ENCODE measurements at places on chromosomes 2 and 18.
A peak's percentile ranks its signal among the peaks of the same experiment; 100 is the strongest.

DNA sequence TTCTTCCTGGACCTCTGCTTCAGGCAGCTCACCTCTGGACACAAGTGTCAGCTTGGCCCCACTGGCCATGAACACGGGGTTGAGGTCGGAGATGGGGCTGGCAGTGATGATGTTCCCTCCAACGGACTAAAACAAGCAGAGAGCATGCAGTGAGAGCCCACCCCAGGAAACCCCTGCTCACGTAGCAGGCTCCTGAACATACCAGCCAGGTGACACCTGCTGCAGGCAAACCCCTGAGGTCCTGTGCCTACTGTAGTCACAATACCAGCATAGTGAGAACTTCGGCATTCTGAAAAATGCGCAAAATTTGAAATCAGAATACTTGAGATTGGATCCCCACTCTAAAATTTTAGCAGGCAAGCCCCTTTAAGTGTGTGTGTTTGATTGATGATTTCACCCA, 32.9 kb downstream of the XDH start:
- DNase-seq: no peak

- DNase-seq: no peak
These were observed 284.6 kb downstream of the SP3 start for GRCh38 chr2:173680574-173680973.

DNA sequence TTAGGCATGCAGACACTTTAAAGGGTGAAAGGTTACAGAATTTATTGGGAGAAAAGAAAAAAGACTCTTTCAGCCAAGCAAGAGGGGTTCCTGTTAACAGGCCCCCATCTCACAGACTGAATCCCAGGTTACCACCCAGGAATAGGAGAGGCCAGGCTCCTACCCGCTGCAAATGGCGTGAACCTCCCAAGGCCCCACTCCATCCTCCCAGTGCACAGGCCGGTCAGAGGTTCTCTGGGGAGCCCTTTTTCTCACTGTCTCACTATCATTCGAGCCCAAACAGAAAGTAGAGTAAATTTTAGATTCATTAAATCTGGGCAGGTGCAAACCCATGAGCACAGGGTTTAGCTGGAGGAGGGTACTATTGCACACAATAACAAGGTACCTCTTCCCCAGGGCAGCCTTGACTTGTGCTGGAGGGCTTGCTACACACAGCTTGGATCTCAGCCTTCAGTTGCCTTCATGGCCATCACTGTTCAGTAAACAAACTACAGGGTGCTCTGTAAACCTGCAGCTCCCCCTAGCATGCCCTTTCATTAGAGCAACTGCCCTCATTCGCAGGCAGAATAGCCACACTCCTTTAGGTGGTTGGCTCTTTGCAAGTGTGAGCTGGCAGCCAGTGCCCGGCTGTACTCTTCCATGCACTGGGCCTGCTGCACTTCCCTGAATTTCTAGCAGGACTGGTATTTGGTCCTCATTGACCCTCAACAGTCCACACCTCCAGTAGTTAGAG, 7.3 kb upstream of the PLEK start:
- DNase-seq: peak; percentile 44

DNA sequence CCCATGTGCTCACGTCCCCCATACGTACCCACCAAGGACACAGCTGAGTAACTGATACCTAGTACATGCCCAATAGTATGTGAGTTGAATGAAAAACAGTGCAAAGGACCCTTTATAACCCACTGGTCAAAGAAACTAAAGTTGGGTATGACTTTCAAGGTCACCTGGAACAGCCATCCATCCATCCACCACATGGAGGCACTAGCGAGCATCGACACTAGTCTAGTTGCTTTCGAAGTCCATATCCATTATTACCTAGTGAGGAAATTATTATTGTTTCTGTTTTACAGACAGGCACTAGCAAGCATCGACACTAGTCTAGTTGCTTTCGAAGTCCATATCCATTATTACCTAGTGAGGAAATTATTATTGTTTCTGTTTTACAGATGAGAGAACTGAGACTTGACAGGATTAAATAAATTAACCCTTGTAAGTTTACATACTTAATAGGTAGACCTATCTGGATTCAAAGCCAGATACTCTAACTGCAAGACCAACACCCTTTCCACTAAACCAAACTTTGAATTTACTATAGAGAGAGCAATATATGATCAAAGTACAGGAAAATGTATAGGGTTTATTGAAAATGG, 233.7 kb downstream of the METTL4 start:
- DNase-seq: peak; percentile 49

- DNase-seq: no peak
These were observed 185.4 kb upstream of the GLI2 start for GRCh38 chr2:120550282-120550681.
